Fibroblast of mammary gland (primary cell): ENCODE measurements at places on chromosomes 6 and 20.

GRCh38 chr6:42387336-42387735 is 64.4 kb downstream of the TRERF1 start:
- DNase-seq, result no peak

GRCh38 chr6:24566020-24566767 is 71.4 kb downstream of the ALDH5A1 start:
- DNase-seq, result peak; percentile 18

GRCh38 chr6:126531840-126532239 is 191.9 kb downstream of the CENPW start:
- no peak for DNase-seq

DNA sequence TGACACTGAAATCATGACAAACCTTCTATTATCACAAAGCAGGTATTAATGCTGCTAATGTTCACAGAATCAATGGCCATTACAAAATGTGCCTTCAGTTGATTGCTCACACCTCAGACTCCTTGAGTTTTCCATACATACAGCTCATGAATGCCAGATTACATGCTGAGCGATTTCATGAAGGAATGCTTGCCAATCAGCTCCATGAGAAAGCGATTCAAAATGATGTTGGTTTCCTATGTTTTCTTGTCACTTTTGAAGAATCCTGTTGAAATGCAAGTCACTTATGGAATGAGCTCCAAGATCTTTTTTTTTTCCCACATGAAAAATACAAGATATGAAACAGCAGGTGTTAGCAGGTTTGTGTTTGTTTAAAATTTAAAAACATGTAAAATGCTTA is 71.4 kb upstream of the SHLD1 start:
- DNase-seq, result no peak

DNA sequence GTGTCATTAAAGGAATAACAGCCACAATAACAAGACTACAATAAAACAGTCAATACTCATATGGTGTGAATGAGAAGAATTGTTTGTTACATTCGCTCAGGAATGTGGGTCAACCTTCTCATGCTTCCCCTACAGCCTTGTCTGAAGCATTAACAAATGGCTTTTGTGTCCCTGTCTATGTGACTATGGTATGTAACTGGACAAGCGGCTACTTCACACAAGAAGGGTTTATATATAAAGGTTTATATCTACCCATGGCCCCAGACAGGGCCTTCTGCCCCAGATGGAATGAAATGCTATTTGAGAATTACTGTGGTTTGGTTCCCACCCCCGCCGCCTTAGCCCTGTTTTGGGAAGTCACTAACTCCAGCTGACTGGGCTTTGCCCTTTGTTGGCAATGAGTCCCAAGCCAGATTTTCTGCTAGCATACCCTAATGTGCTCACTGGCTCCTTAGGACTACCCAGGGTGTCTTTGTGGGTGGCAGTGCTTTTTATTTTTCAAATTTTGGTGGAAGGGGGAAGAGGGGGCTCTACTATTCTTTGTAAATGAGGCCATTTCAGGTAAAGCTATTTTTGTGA is 39.4 kb downstream of the TFAP2A start:
- no peak for DNase-seq

DNA sequence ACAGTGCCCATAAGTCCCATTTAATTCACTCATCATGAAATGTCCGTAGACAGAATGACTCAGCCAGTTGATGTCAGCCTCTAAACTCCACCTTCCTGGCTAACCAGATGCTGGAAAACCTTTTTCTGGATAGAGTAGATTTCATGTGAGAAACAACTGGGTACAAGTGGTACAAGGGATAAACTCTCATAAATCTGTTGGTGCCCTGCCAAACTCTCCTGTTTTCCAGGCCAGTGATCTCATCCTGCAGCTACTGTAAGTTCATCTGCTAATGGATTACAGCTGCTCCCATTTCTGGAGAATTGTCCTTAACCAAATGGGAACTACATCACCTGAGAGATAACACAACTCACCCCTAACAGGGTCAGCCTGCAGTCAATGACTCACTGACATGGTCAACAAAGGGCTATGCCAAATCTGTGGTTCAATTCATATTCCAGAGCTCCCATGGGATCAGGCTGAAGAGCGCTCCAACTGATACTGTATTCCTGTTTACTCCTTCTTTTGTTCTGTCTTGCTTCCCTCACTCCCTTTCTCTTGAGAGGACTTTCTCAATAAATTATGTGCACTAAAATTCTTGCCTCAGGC is 210.1 kb upstream of the HDDC2 start:
- DNase-seq, result peak; percentile 70

DNA sequence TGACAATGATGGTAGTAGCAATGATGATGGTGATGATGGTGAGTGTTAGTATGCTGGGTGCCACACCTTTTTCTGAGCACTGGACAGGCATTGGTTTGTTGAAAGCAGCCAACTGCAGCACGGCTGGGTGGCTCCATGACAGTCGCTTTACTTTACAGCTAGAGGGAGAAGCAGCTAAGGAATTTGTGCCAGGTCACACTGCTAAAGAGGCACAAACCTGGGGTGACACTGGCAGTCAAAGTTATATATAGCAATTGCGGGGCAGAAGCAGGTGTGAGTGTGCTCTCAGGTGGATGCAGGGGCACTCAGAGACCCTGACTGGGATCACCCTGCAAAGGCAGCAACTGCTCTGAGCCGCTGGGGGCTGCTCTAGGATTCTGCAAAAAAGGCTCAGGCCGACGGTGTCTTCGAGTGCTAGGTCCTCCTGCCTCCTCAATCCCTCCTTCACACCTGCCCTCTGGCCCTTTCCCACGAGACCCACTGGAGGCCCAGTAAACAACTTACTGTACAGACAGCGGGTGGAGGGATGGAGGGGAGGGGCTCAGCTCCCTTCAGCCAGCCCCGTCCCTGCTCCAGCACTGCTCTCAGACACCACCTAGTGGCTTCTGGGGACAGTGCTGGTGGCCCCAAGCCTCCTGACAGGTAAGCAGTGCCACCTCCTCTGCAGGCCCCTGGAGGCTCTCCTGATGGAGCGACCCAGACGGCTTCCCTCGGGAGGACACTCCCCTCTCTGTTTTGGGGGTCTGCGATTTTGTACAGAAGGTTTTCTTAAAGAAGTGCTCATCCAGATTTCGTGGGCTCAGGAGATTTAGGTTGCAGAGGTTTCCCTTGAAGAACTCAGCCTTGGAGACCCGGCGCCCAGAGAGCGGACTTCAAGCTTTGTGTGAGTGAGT is 4.4 kb upstream of the RPS21 start:
- DNase-seq, result peak; percentile 66
